ENCODE measurements at places on chromosomes 3 and 15.

- DNase-seq: no peak
Observed at GRCh38 chr15:78255421-78256043, 8.8 kb upstream of the DNAJA4 start.

GRCh38 chr3:52798978-52799476 lies 4.4 kb downstream of the ITIH3 start:
- DNase-seq: peak; percentile 23

DNA sequence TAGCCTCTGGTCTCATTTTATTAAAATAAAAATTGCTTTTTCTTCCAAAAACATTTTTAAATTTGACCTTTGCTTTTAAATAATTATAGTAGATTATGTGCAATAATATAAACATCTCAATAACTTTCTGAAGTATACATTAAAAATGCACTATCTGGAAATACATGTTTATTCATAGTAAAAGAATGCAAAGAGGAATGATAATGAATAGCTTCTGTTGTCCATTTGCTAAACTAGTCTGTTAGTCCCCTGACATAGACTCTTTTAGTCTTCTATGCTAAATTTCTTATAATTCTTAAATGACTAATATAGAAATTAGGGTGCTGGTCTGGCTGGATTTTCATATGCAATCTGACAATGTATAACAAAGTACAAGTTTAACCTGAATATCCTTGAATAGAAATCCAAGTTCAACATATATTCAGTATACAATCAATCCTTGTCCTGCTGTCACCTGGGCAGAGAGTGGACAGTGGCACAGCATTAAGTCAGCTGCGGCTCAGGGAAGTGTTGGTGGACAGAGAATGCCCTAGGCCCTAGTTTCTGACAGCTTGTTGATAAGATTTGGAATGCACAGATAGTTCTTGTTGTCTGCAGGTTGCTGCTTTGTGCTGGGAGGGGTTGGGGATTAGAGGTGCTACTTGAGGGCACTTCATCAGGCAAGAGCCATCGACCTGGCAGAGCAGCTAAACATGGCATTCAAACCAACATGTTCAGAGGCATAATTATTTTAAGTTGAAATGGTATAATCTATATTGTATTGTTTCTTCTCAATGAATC lies 161.7 kb downstream of the MBNL1 start:
- no peak for DNase-seq

GRCh38 chr3:169494982-169495381 lies 168.5 kb downstream of the MECOM start:
- DNase-seq: no peak

DNA sequence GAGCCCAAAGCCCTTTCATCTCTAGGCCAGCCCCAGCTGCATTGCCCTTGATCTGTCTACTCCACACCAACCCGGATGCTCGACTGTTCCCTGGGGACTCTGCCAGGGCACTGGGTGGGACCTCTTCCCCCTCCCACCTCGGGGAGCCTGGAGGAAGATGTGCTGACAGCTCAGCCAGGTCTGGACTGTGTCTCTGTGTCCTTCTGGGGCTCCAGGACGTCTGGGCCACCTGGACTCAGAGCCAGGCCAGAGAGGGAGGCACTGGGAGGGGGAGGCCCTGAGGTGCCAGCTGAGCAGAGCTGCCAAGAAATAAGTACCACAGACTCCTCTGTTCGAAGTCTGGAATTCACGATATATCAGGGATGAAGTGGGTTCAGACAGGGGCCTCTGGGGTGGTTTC lies 5.8 kb upstream of the HCN4 start:
- DNase-seq: no peak

- no peak for DNase-seq
Observed at GRCh38 chr15:52362497-52362896, 66.9 kb upstream of the MYO5C start.

GRCh38 chr15:63551400-63551799 lies 45.8 kb upstream of the FBXL22 start:
- DNase-seq: no peak

DNA sequence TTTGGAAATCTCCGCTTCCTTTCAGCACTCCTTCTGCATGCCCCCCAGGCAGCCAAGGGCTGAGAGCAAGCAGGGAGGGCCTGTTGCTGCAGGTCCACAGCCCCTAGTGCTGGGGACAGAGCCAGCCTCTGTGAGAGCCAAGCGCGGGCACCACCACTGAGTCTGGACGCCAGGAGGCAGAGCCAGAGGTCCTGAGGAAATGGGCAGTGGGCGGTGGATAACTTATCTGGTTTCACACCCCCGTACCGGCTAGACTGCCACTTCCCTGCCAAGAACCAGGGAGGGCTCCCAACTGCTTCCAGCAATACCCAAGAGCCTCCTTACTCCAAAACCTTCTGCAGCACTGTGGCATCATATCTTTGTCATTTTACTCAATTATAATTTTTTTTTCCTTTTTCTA lies 141.6 kb upstream of the IGF1R start:
- no peak for DNase-seq

- no peak for DNase-seq
Observed at GRCh38 chr15:88681610-88682221, 42.9 kb downstream of the ISG20 start.

- DNase-seq: no peak
Observed at GRCh38 chr3:46584598-46585467, 18.7 kb upstream of the LRRC2 start.

DNA sequence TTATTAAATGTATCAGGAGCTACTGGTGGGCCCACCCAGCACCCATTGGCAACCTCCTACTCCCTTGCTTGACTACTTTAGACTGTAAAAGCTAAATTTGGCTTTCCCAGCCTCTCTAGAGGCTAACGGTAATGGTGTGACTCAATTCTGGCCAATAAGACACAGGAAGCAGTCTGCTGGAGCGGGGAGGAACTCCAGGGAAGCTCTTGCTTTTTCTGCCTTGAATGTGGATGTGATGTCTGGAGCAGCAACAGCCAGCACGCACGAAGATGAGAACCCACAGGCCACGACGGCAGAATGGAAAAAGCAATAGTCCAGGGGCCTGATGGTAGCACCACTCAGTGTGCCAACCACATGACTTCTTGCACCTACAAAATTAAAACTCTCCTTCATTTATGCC lies 39.9 kb downstream of the RAB6B start:
- no peak for DNase-seq

- no peak for DNase-seq
Observed at GRCh38 chr3:195732940-195733339, 12.2 kb downstream of the MUC20 start.

DNA sequence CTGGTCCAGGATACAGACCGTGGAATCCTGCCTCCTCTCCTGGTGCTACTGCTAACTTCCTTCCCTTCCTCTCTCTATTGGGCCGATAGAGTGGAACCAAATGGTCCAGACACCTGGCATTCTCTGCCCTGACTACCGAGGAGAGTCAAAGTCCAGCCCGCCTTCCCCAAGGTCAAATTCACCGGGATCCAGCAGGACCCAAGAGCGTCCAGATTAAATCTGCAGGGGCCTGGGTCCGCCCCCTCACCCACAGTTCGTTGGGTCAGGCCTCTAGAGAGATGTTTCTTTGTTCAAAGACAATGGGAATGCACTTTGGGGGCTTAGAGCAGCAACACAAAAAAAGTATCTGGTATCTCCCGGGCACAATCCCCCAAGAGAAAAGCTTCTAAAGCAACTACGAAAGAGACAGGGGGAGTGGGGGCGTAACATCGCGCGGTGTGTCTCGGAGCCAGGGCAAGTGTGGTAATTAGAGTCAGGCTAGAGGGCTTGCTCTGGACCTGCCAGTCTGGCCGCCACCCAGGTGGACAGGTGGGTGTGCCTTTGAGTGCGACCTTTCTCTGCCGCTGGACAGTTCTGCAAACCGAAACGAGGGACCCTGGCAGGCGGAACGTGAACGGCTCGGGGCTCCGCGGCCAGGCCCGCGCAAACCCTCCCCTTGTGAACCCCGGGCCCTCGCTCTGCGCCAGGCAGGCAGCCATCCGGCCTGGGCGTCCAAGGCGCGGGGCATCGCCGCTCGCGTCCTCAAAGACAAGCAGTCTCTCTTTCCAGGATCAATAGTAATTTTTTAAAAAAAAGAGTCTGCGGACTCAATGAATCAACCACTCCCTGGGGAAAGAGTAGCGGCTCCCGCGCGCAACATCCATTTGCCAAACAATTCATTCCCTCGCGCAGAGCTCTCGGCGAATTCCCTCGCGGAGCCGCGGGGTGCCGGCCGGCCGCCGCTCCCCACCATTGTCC lies 806 bp downstream of the KLHL25 start:
- DNase-seq: no peak

GRCh38 chr3:147937341-147937740 lies 528.2 kb downstream of the ZIC1 start:
- no peak for DNase-seq

- DNase-seq: no peak
Observed at GRCh38 chr3:52257911-52258310, 12.4 kb downstream of the PPM1M start.

DNA sequence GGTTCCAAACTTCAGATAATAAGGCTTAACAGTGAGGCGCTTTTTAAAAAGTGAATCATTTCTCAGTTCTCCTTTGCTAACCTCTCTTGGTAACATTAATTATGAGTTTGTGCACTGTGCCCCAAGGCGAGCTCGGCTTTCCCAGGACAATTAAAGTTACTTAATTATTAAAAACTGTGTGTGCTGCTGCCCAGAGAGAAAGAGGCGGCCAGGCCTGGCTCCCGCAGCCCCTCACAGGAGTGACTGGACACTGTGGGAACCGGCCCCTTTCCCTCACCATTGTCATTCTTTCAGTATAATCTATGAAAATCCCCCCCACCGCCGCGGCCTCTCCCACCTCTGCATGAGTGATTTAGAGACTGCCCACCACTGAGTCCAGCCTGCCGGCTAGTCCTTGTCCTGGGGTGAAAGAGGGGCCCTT lies 43.1 kb upstream of the HES1 start:
- DNase-seq: no peak

DNA sequence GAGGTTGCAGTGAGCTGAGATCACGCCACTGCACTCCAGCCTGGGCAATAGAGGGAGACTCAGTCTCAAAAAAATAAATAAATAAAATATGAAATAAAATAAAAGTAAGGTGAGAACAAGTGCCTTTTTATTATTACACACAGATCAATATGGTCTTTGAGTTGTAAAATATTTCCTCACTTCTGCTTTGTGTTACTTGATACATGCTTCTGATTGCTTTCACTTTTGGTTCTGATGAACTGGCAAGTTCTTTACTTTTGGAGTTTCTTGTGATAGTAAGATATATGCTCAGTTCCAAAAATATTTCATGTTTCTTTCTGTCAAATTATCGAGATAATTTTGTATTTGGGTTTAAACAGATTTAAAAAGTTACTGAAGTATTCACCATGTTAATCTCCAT lies 16.6 kb upstream of the GYG1 start:
- no peak for DNase-seq

- no peak for DNase-seq
Observed at GRCh38 chr3:197466586-197467399, 89.0 kb downstream of the BDH1 start.

GRCh38 chr3:152402695-152403451 lies 134.1 kb downstream of the MBNL1 start:
- no peak for DNase-seq

DNA sequence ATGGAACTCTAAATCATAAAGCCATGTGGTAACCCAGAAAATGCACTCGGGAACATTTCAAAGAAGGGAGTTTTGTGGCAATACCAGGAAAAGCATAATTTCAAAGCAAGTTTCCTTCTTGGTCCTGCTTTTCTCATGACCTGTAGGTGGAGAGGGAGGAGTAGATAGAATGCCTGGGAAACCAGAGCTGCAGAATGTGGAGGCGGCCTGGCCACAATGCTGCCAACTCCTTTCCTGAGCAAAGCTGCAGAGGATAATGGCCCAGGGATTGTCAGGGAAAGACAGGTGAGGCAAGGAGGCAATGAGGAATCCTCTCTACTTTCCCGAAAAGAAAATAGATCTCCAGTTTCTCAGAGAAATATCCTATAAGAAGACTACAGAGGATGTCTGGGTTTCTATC lies 330.3 kb downstream of the FGF12 start:
- DNase-seq: no peak

DNA sequence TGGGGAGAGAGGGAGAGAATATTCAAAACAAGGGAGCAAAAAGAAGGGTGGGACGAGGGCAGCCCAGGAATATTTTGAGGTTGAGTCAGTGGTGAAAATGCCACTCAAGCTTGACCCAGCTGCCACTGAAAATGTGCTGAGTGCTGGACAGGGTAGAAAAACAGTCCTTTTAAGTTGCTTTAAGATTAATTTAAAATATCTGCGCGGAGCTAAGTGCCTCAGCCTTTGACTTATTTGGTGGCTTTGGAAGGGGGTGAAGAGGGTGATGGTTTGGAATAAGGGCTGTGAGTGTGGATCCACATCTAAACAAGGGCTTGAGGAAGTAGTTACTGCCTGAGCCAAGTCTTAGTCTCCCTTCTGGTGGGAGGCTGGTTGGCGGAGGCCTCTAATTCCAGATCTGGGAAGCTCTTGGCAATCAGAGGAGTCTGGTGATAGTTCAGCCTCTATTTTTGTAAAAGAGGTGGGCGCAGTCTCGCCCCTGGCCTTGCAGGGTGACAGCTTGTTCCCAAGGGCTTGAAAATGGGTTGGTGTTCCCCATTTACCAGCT lies 280.8 kb upstream of the ROPN1 start:
- no peak for DNase-seq

DNA sequence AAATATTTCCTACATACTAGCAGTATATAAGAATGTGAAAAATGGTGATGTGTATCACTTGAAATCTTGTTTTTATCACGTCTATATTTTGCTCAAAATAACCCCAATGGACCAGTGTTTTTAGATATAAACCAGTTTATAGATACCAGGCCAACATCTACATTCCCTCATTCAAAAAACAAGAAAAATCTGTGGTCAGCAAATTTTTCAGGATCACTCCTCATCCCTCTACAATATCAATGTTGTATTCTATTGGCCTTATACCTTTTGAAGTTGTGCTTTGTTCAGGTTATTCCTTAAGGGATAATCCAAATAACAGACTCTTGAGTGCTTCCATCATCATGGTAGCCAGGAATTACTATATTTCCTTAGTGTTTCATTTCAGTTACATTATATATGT lies 332.9 kb upstream of the ARRDC4 start:
- no peak for DNase-seq

- no peak for DNase-seq
Observed at GRCh38 chr3:45939341-45939771, 3.9 kb upstream of the CXCR6 start.

- DNase-seq: no peak
Observed at GRCh38 chr3:64278625-64279024, 53.4 kb upstream of the PRICKLE2 start.

- DNase-seq: peak; percentile 44
Observed at GRCh38 chr15:89874926-89875564, 18.7 kb downstream of the AP3S2 start.

GRCh38 chr3:141632779-141633374 lies 105.2 kb upstream of the RNF7 start:
- no peak for DNase-seq

DNA sequence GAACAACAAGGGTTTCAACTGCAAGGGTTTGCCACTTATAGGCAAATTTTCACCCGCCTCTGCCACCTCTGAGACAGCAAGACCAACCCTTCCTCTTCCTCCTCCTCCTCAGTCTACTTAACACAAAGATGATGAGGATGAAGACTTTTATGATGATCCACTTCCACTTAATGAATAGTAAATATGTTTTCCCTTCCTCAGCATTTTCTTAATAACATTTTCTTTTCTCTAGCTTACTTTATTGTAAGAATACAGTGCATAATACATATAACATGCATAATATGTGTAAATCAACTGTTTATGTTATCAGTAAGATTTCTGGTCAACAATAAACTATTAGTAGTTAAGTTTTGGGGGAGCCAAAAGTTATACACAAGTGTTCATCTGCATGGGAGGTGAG lies 77.4 kb downstream of the KLF15 start:
- DNase-seq: no peak
